ENCODE measurements at places on chromosomes 4 and X.
A peak's percentile ranks its signal among the peaks of the same experiment; 100 is the strongest.

DNA sequence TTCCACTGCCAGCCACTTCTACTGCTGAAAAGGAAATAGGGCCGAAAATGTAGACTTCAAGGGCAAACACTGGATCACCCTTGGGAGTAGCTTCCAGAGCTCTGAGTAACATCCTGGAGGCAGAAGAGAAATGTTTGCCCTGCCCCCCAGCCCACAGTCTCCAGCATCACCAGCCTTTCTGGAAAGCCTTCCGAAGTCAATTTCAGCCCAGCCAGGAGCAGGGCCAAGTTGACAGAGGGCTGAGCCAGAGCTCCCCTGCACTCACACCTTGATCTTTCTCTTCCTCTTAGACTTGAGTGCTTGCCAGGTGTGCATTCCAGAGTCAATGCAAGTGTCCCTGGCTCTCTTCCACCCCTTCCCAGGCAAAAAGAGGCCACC is 35.2 kb downstream of the SLC25A5 start:
- DNase-seq = no peak

- DNase-seq = no peak
Measured at GRCh38 chrX:69079268-69079667, 86.0 kb downstream of the PJA1 start.

GRCh38 chr4:162644346-162644745 is 480.5 kb upstream of the FSTL5 start:
- no peak for DNase-seq

GRCh38 chr4:42690537-42690936 is 33.6 kb upstream of the ATP8A1 start:
- DNase-seq = no peak

GRCh38 chr4:100843910-100844309 is 326.1 kb upstream of the EMCN start:
- DNase-seq = no peak

GRCh38 chr4:58807843-58808615 is 1697.8 kb upstream of the IGFBP7 start:
- DNase-seq = no peak

DNA sequence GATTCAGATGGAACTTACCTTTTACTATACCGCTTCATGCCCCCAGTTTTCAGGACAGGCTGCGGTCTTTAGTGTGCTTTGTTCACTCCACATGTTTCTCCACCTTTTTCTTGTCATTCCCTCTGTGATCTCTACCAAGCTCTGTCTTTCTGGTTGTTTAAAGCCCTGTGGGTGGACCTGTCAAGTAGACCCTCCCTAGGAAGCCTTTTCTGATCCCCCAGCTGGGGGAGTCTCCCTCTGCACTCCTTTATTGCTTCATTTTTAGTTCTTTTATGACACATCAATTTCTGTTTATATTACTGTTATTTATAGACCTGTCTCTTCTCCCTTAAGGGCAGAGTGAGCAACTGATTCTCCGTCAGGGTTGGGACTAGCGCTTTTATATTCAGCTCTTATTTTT is 150.2 kb downstream of the C4orf33 start:
- DNase-seq = no peak

DNA sequence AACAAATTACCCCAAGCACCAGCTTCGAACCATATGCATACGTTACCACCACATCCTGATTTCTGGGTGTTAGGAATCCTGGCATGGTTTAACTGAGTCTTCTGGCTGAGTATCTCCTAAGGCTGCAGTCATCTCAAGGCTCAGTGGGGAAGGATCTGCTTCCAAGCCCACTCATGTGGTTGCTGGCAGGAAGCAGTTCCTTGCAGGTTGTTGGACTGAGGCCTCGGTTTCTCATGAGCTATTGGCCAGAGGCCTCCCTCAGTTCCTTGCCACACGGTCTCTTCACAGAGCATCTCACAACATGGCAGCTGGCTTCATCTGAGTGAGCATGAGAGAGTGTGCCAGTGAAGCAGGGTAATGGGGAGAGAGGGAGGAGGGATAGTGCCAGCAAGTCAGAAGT is 96.1 kb upstream of the MTM1 start:
- no peak for DNase-seq

GRCh38 chrX:68824565-68825125 is 4.2 kb upstream of the EFNB1 start:
- DNase-seq = no peak

GRCh38 chrX:2147928-2148327 is 352.8 kb downstream of the DHRSX start:
- DNase-seq = no peak

- no peak for DNase-seq
Measured at GRCh38 chrX:82734140-82734539, 774.0 kb upstream of the POU3F4 start.

- DNase-seq = no peak
Measured at GRCh38 chr4:3501126-3501824, 30.9 kb downstream of the LRPAP1 start.

GRCh38 chr4:23070848-23071570 is 378.3 kb downstream of the GBA3 start:
- DNase-seq = no peak

GRCh38 chr4:15255537-15255936 is 172.3 kb upstream of the C1QTNF7 start:
- DNase-seq = no peak

GRCh38 chr4:127586922-127587571 is 45.7 kb upstream of the INTU start:
- no peak for DNase-seq

GRCh38 chr4:30396772-30397475 is 323.2 kb upstream of the PCDH7 start:
- no peak for DNase-seq

DNA sequence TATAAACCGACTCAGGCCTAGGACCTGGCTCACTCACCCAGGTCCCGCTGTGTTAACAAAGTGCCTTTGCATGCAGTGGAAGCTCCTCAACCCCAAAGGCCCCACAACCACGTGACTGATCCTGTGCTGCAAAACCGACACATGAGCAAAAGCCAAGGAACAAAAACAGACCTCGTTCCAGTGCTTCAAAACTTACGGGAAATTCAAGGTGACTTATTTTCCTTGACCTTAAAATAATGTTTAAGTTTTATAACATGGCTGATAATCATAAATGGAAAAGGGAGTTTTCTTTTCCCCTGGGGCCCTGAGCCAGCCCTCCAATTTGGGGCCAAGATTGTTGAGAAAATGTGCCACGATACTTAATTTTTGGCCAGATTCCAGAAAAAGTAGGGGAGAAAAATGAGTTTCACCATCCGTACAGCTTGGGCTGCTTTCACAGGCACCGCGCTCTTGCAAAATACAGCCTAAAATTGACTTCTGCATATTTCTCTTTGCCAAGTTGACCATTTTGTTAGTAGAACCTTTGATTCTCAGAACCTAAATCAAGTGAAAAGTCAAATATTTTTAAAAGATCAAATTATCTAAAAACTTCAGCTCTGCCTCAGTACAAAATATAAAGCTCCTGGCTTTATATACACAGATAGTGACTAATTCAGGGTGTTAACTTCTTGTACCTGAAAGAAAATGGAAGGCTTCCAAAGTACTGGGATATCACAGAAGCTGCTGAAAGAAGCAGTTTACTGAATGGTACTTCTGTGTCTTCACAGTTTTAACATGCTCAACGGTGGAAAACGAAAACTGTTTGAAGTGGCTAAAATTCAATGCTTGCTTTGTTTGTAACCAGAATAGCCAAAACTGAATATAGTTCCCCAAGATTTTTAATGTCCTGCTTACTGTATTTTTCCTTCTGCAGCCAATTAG is 93.8 kb downstream of the APBB2 start:
- no peak for DNase-seq

DNA sequence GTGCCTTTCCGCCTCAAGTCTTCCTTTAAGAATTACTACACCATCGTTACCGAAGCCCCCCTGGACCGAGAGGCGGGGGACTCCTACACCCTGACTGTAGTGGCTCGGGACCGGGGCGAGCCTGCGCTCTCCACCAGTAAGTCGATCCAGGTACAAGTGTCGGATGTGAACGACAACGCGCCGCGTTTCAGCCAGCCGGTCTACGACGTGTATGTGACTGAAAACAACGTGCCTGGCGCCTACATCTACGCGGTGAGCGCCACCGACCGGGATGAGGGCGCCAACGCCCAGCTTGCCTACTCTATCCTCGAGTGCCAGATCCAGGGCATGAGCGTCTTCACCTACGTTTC is 2.2 kb downstream of the PCDH10 start:
- DNase-seq = no peak

DNA sequence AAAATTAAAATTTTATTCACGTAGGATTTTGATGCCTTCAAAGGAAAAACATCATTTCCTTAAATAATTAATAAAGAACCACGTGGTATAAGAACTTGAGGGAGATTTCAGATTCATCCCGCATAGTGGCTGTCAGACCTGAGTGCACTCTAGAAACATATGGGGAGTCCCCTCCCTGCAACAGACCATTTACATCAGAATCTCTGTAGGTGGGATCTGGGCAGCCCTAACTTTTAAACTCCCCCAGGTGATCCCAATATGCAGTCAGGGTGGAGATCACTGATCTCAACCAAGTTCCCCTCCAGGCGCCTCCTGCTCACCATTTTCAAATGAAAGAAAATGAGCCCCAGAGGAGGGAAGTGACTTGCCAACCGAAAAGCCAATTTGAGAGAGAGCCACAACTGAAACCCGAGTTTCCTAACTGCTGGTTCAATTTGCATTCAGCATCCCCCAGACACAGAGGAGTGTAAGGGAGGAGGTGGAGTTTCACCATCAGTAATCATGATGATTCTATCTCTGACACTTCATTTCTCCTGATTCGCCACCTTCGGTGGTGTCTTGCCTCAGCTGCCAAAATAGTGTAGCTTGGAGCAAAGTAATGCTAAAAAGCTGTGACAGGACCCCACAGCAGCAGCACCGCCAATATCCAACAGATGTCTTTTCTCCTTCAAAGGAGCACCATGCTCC is 11.4 kb downstream of the RNF150 start:
- DNase-seq = no peak

DNA sequence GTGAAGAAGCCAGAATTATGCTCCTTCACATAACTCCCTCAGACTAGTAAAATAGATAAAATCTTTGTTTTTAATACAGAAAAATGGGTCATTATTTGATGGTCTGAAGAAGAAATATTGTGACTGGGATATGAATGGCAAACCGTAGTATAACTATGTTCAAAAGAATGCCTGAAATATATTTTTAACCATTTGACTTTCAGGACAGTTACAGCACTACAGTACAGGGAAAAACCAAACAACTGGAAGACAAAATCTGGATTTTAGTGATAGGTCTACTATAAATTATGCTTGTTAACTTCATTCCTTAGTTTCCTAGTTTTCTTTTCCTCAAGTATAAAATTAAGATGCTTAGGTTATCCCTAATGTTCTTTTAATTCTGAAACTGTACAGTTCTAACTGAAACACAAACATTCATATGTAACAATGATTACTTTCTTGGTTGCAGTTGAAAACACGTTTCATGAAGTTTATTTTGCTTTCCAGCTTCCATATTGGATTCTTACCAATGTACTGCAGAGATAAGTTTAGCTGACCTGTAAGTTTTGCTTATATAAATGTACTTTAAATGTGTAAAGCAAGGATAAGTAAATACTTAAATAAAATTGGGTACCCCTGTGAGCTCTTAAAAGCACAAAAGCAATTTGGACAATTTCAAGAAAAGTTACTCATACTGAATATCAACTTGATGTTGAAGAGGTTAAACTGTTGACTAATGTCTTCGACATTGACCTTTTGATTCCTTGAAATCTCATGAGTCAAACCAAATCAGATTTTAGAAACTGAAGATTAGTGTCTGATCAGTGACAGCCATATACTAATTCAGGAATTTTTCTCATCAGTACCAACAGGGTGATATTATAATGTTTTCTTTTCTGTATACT is 895 bp downstream of the AFP start:
- no peak for DNase-seq

GRCh38 chr4:110396963-110397362 is 79.0 kb upstream of the ENPEP start:
- no peak for DNase-seq

DNA sequence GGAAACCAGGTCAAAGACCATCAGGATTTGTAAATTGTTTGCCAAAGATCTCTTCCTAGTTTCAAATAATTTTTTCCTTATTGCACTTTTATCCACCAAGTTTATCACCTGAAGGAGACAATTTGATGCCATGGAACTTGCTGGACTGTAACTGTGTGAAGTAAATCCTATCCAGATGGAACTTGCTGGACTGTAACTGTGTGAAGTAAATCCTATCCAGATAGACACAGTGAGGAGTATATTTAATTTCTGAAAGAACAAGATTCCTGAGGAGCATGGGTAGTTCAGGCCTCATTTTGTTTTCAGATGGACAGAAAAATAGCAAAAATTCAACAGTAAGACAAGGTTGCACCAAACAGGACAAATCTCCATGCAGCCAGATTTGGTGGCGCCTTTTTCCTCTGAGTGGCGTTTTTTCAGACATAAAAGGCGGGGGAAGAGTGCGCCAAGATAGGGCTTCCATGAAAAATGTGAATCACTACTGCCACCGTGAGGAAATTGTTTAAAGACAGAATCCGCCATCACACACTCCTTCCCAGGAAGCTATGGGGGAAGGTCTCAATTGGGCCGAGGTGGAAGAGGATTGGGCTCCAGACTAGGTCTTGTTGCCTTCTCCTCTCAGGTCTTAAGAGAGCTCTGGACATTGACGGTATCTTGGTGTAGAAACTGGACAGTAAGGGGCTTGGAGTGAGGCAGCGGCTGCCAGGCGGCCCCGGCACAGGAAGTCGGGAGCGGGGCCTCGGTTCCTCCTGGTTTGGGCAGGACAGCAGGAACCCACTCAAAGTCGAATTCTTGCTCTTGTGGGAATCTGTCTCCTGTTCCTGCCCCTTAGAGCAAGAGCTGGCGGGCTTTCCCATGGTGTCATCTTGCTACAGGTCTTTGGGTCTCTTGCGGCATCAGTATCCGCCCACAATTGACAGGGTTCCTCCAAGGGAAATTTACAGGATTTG is 234.7 kb downstream of the OR13H1 start:
- DNase-seq = peak; percentile 27

DNA sequence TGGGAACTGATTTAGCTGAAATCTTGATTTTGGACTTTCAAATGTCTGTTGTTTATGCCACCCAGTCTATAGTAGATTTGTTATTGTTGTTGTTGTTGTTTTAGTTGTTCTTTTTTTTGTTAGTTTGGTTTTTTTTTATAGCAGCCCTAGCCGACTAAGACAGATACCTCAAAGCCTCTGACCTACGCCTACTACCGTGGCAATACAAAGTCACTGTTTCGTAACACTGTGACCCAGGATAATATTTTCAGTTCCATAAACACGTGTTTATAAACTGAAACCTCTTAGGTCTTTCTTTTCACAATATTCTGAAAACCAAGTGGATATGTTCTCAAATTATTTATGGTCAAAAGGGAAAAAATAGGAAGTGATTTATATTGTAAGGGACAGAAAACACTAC is 32.8 kb downstream of the VCX2 start:
- DNase-seq = no peak

DNA sequence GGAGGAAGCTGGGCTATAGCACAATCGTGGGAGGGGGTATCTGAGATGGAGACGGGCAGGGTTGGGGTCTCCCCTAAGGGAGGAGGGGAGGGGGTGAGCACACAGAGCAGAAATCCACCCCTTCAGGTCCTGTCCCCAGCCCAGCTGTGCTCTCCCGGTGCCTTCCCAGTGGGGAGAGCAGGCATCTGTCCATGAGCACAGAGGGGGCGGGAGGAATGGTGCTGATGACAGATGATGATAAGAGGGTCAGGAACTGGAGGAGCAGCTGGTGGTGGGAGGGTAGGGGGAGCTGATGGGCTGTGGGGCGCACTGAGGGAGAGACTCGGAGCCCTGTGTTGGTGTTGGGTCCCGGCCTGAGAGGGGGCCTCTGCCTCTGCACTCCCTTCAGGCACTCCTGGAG is 8.6 kb downstream of the ATP2B3 start:
- no peak for DNase-seq
